Pancreas (tissue), 10 donors: ENCODE measurements at places on chromosomes 4 and X.

- DNase-seq, result no peak
These were observed 38.3 kb downstream of the RAPGEF2 start for GRCh38 chr4:159141193-159141592.

GRCh38 chrX:1452516-1453394 lies at the start of gene ASMTL:
Gene ASMTL, minus strand, starts transcription at chrX:1452909. Its CDS starts 69 bp downstream, at chrX:1452840.
- peak; percentile 98 for DNase-seq

GRCh38 chr4:173827707-173828106 lies 297.7 kb upstream of the HAND2 start:
- DNase-seq, result no peak

- DNase-seq, result no peak
These were observed 77.0 kb downstream of the LRP2BP start for GRCh38 chr4:185318679-185319078.

- no peak for DNase-seq
These were observed 3.6 kb upstream of the KLHL2 start for GRCh38 chr4:165203541-165204461.

DNA sequence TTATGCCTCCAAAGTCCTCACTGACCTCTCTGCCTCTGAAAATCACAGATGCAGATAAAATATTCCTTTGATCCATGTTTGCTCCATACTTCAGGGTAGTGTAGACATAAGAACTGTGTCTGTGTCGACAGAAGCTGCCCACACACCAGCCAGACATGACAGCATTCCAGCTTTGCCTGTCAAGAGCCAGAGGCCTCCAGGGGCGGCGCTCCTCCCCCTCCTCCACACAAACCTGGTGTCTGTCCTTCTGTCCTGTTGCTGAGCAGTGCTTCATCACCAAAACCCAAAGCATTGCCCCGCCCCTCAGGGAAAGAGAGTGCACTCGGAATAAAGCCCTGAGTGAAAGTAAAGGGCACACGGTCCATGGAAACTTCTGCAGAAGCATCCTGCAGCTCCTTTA lies 379.4 kb downstream of the FBXW7 start:
- DNase-seq, result no peak

GRCh38 chrX:154600759-154601374 lies 15.9 kb downstream of the CTAG1A start:
- DNase-seq, result no peak

DNA sequence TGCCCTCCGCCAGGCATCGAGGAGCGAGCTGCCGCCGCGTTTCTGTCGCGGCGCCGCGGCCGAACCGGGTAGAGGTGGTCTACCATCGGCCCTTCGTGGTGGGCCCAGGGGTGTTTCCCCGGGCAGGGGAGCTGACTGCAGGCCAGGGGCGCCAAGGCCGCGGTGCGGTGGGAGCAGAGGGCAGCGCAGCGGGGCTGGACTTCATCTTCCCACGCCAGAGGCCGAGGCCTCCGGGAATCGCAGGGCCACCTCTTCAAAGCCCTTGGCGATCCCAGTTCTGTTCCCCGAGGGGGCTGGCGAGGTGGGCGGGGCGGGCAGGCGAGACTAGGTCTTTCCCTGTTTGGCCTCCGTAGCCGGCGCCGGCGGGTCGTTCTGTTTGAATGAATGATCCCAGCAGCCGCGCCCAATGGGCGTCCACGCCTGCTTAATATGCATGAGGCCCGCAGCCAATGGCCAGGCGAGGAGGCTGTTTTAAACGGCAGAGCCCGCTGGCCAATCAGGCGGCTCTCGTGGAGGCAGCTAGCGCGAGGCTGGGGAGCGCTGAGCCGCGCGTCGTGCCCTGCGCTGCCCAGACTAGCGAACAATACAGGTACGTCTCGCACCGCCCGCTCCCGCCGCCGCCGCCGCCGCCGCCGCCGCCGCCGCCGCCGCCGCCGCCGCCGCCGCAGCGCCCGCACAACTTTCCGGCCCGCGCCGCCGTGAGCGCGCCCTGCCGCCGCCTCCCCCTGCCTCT lies at the start of gene HMGB3:
Gene HMGB3, plus strand, starts transcription at position 548 of the 733 bp plus-strand sequence. CDS start 2,265 bp downstream, outside the sequence.
- DNase-seq, result peak; percentile 85
